T-helper 22 cell (primary cell): ENCODE measurements at places on chromosomes 7 and 10.

DNA sequence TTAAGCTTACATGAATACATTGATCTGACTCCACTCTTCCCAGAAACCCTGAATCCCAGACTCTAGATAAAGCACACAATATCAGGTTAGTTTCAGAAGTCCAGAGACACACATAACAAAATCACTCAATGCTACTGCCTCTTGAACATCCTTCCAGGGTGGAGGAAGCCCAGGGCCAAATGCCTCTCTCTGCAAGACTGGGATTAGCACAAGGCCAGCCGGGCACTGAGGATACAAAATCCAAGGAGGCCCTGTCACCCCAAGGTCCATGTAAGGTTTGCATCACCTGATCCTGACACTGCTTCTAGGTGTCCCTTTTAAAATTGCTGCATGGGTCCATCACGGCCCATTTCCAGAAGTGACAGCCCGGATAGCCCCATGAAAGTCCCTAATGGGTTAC lies 2.6 kb upstream of the PLXNA4 start:
- no peak for DNase-seq

GRCh38 chr7:37957221-37957970 lies 37.0 kb downstream of the EPDR1 start:
- no peak for DNase-seq

DNA sequence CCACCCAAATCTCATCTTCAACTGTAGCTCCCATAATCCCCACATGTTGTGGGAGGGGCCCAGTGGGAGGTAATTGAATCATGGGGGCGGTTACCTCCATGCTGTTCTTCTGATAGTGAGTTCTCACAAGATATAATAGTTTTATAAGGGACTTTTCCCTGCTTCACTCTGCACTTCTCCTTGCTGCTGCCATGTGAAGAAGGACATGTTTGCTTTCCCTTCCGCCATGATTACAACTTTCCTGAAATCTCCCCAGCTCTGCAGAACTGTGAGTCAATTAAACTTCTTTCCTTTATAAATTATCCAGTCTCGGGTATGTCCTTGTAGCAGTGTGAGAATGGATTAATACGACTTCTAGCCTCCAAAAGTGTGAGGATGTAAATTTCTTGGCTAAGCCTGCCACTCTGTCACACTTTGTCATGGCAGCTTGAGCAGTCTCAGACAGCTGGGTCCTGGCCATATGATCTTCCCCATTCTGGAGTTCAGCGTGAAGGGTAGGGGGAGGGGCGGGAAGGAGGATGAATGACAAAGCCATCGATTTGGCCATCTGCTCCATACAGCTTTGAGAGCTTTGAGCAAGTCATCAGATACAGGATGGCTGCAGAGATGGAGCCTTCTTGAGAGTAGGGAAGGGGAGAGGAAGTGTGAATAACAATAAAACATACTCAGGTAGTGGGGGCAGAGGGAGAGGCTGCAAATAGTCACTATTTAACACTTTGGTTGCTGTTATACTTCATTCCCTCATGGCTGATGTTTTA lies 19.1 kb upstream of the INPP5F start:
- no peak for DNase-seq

DNA sequence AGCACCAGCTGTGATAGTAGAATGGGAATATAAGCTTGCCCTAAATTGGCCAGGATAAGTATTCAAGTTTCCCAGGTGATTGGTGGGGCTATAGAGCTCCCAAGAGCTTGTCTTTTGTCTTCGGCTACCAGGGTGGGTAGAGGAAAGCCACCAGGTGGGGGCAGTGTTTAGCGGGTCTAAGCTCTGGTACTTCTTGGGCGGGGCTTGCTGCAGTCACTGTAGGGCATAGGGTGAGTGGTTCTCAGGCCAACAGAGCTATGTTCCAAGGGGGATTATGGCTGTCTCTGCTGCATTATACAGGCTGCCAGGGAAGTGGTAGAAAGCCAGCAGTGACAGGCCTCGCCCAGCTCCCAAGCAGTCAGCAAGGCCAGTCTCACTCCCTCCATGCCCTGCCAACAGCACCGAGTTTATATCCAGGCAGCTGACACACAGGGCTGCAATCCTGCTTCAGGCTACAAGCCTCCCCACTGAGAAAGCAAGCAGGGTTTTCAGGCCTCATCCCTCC lies 110.7 kb downstream of the ZNF467 start:
- DNase-seq: no peak

- no peak for DNase-seq
Measured at GRCh38 chr7:6461946-6462550, 14.3 kb upstream of the DAGLB start.

GRCh38 chr10:34786464-34786863 lies 28.6 kb downstream of the PARD3 start:
- no peak for DNase-seq

DNA sequence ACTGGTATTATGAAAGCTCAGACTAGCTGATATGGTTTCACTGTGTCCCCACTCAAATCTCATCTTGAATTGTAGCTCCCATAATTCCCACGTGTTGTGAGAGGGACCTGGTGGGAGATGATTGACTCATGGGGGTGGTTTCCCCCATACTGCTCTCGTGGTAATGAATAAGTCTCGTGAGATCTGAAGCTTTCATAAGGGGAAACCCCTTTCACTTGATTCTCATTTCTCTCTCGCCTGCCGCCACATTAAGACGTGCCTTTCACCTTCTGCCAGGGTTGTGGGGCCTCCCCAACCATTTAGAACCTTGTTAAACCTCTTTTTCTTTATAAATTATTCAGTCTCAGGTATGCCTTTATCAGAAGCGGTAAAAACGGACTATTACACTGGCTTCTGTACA lies 40.3 kb downstream of the COL13A1 start:
- no peak for DNase-seq

DNA sequence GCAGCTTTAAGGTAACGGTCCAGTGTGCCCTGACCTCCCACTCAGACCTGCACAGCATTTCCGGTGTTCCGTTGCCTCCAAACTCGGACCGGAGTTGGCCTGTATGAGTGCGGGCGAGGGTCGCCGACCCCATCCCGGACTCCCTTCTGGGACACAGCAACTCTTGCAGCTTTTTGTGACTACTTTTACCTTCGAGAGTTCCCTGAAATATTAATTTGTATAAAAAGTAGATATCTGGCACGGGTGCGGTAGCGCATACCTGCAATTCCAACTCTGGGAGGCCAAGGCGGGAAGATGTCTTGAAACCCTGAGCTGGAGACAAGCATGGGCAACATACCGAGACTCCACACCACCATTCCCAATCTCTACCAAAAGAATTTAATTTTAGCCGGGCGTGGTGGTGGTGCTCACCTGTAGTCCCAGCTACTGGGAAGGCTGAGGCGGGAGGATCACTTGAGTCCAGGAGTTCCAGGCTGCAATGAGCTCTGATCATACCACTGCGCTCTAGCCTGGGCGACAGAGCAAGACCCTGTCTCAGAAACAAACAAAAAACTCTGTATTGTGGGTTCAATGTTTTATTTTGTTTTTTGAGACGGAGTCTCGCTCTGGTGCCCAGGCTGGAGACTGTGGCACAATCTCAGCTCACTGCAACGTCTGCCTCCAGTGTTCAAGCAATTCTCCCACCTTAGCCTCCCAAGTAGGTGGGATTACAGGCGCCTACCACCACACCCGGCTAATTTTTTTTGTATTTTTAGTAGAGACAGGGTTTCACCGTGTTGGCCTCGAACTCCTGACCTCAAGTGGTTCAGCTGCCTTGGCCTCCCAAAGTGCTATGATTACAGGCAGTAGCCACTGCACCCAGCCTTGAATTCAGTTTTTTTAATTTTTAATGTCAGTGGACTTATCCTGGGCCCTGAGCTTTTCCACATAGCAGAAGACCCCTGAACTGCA lies 1.1 kb upstream of the PPP1R35 start:
- no peak for DNase-seq
